ENCODE measurements at places on chromosomes 1 and 21.
A peak's percentile ranks its signal among the peaks of the same experiment; 100 is the strongest.

- no peak for DNase-seq
Measured at GRCh38 chr1:40162753-40163441, 1.7 kb downstream of the RLF start.

DNA sequence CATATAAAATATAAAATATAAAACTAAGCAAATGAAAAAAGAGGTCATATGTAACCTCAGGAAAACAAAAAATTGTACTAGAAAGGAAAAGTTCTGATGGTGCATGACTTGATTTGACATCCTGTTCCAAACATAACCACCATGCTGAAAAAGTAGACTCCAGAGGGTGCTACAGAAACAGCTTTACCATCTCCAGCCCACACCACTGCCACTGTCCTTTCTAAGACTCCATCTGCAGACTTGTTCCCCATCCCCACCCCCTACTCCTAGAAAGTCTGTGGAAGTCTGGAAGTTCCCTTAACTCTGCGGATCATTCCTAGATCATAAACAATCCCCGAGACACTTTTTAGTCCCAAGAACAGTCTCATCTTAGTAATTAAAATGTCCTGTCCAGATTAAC, 20.5 kb downstream of the GLIS1 start:
- no peak for DNase-seq

DNA sequence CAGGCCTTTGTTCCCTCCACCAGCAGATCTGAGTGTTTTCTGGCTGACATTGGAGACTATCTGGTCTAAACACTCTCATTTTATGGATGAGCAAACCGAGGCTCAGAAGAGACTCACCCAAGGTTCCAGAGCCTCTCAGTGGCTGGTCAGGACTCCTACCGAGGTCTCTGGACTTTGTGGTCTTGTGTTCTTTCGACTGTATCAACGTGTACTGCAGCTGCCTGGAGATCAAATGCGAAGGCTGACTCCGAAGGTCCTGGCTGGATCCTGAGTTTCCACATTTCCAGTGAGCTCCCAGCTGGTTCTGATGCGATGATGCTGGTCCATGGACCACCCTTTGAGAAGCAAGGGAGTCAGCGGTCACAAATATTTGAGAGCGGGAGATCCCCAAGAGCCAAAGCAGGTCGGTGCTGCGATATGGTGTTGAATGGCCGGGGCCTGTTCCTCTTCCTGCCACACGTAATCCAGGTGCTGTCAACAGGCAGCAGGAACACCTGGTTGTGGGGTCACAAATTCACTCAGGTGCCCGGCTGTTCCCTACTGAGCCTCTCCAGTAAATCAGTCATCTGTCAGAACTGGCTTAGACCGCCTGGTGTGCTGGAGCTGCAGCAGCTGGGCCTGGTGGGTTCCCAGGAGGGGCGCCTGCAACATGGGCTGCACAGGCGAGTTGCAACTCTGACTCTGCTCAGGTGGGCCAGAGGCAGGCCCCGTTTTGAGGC, 94.8 kb upstream of the USP24 start:
- DNase-seq: no peak

DNA sequence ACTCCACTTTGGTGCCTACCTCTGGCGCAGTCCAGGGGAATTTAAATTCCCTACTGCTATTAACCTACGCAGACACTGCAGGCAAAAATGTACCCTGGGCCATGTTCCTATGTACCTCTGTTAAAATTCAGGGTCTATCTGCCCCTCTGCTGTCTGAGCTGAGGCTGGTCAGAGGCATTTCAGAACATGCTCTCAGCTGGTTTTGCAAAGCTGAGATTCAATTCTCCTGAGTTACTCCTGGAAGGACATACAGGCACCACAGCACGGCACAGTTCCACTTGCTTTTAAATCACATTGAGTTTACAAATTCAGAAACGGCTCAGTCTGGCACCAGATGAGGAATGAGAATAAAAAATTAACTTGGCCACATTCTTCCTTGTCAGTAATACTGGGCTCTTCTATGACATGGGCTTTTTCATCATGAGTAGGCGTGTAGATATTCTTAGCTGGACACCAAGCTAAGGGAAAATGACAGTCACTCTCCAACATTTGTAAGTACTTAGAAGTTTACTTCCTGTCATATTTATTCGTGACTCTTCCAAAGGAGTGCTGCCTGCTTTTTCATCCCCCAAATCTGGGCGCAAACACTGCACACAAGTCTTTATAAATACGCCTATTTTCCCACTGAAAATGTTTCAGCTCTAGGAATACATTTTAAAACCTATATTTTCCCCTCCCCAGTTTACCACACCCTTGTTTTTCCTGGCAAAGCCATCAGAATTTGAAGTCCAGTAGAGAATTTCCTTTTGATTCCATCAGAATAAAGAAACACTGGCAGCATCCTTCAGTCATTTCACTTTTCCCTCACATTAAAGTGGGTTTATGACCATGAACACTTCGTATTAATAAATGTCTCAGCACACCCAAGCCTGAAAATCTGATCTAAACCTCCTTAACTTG, 1.9 kb downstream of the C1orf198 start:
- DNase-seq: no peak

- DNase-seq: no peak
Measured at GRCh38 chr1:14136152-14136763, 436.3 kb downstream of the PRDM2 start.

- no peak for DNase-seq
Measured at GRCh38 chr1:87121711-87122163, 206.9 kb upstream of the LMO4 start.

- DNase-seq: no peak
Measured at GRCh38 chr1:203366476-203366875, 15.6 kb upstream of the FMOD start.

- no peak for DNase-seq
Measured at GRCh38 chr1:212827831-212828278, 19.6 kb downstream of the SPATA45 start.

DNA sequence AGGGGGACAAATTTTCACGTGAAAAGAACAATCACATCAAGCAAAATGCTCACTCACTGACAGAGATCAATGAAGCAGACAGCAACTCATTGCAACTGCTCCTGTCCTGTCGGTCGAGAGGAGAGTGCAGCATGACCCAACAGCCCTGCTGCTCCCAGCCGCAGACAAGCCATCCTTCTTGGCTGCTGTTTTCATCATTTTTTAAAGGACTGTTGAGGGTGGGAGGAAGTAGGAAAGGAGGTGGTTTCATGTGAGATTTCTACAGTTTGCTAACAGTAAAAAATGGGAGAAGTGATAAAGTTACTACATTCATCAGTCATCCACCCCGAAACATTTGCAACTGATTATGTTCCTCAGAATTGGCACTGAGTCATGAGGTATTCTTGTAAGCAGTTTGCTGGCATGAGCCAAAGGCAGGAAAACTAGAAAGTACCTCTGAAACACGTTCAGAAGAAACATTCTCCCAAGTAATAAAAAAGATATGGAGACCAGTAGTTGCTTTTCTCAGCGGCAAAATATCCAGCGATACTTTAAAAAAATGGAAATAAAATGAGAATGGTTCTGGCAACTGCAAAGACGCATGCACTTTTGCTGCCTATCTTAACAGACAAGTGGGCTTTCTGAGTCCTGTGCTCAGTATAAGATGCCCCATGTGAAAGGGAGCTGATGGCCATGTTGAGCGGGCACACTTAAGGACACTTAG, 72.0 kb upstream of the CLDN14 start:
- DNase-seq: no peak

- DNase-seq: no peak
Measured at GRCh38 chr1:46510998-46511365, 21.3 kb downstream of the DMBX1 start.

DNA sequence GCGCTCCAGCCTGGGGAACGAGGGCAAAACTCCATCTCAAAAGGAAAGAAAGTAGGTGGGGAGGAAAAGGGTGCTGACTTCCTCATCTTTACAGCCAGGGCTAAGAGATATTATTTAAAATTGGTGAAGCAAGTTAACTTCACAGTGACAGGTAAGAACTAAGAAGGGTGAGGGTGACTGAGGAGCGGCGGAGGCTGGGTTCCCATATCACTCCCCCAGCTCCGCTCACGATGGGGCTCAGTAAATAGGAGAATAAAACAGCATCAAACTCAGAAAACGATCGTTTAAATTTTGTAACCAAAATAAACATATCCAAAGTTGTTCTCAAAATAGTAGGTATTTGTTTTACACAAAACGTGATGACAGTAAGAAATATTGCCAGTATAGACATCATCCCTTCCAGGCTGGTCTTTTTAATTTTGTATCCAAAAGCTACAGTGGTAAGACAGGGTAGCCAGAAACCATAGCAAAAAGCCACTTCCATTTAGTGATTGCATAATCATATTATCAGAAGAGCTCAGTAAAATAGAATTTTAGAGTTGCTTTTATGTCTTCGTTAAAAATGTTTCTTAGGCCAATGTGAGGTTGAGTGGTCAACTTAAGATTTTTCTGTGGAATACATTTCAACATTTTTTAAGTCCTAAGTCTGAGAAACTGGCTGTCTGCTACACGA, 26.2 kb upstream of the ADARB1 start:
- DNase-seq: no peak

- DNase-seq: no peak
Measured at GRCh38 chr1:247456021-247456420, 1.9 kb downstream of the OR2B11 start.

- DNase-seq: peak; percentile 87
Measured at GRCh38 chr1:33367485-33368405, 46.8 kb upstream of the A3GALT2 start.

- DNase-seq: no peak
Measured at GRCh38 chr21:43367296-43367695, 59.6 kb downstream of the SIK1 start.

GRCh38 chr1:218164111-218164929, 120.8 kb upstream of the RRP15 start:
- DNase-seq: no peak

DNA sequence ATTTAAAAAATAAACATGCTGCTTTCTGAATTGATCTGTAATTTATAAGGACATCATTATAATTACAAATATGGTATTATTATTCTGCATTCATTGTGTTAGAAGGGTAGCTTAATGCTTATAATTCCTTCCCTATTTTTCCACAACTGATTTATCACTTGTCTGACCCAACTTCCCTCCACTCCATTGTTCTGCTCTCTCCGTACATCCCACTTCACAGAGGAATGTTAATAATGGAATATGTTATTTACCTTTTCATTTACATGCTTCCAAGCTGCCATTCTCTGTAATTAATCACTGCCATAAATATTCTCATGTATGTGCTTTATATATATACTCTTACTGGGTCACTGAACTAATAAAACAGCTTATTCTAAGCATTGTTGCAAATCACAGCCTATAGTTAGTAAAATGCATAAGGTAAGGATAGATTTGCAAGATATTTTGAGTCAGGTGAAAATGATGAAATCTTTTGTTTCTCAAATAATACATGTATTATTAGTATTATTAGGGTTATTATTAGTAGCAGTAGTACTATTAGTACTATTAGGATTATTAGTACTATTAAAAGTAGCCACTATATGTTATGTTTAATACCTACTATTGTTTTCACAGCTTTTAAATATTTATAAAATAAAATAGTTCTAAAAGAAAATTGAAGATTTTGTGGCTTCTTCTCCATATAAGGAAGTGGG, 70.6 kb upstream of the NEK7 start:
- no peak for DNase-seq

DNA sequence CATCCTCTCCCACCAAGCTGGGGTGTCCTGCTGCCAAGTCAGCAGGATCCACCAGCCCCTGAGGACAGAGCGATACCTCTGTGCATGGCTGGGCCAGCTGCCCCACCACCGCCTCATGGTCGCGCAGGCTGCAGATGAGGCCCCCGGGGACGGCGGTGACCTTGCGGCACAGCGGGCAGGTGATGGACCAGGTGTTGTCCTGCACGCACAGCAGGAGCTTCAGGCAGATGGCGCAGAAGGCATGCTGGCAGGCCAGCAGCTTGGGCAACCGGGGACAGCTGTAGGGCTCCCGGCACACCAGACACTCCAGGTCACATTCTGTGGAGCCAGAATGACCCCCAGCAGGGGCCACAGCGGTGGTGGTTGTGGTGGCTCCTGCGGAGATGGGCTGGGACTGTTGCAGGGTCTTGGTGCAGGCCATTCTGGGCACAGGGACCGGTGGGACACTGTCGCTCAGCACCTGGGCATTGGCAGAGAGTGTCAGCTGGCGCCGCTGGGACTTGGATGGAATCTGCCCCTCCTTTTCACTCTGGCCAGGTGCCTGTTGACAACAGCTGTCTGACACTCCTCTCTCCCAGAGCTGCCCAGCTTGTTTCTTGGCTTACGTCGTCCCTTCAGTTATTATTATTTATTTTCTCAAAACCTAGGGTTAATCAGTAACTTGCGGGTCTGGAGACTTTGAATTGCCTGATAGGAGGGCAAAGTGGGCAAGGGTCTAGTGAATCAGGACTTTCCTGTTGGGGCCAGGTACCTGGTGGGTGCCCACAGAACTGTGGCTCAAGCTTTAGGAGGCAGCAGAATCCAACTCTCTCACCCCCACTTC, at the start of gene RNF186:
TSS of gene RNF186 (minus strand) at position 603 of the 823 bp plus-strand sequence. CDS start at position 421, 182 bp downstream.
- DNase-seq: no peak

DNA sequence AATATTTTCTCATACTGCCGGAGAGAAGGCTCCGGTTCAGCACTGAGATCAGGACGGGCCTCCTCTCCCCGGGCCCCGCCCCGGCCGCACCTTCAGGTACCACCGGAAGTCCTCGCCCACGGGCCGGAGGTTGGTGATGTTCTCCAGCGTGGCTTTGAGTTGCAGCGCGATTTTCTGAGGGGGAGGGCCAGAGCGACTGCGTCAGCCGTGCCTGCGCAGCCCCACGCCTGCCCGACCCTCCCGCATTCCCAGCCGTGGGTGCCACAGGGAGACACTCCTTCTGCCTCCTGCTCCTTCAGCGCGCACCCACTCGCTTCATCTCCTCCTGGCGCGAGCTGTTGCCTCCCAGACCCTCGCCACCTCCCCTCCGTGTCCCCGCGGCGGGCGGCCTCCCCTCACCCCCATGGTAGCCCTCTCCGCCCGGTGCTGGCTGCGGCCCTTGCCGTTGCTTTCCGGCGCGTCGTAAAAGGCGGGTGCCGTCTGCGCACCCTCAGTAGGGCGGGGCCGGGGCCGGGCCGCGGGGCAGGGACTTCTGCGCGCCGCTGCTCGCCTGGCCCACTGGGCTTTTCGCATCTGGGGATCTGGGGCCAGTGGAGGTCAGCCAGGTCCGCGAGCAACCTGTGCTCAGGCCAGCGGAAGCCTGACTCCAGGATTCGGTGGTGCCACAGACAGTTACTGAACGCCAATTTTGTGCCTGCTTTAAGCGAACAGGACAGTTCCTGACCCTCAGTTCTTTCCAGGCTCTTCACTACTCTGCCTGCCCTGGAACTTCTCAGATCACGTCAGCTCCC, at the start of gene CZIB:
TSS of gene CZIB (minus strand) at position 464 of the 791 bp plus-strand sequence. CDS start at position 405, 59 bp downstream.
- DNase-seq: peak; percentile 90

DNA sequence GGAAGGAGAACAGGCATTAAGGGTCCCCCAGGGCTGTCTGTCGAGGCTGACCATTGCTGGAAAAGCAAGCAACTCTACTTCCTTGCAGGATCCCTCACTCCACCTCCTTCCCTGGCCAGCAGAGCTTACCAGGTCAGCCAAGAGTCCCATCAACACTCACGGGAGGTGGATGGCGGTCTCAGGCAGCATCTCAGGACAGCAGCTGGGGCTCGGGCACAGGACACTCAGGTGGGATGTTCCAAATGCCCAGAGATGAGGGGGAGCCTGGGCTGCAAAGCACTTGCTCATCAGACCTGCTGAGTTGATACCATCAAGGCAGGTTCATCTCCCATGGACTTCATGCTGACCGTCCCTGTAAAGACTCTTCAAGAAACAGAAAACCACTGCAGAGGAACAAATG, 559.8 kb downstream of the NPHP4 start:
- DNase-seq: no peak
